ENCODE measurements at places on chromosomes 7 and 10. TPM values are rescaled to one million over a fixed set of nuclear protein-coding genes. Genes with fewer than 3 reads are reported as not detected.
A peak's percentile ranks its signal among the peaks of the same experiment; 100 is the strongest.

- no peak for DNase-seq
These were observed 44.8 kb upstream of the CPXM2 start for GRCh38 chr10:123936426-123936825.

DNA sequence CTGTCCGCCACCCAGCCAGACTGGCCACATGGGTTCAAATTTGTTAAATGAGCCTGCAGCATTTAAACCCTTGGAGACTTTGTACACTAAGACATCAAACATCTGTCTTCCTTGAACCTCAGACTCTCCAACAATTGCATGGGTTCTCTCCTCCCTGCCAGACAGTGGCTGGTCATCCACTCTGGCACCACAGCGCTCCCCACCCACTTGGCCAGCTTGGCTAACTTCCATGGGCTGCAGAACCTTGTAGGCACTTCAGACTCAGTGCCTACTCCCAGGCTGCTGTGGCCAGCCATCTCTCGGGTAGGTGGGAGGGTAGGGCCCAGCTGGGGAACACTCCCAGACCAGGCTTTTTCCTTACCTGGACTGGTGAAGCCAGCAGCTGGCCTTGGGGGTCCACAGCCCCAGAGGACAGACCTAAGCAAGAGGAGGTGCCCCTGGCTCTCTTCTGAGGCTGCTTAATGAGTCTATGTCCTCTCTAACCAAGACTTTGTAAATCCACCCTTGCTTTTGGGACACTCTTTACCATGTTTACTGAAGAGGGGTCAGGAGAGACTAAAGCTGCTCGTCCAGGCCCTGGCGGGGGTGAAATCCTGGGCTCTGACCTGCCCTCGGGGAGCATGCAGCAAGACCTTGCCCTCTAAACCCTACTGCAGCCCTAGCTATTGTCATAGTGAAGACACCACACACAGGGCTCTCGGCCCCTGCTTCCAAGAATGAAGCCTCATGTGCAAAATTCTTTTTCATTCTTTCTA, 82.7 kb downstream of the ARHGAP22 start:
- no peak for DNase-seq

The LRGUK gene
- total RNA-seq, result 0.05 TPM

GRCh38 chr10:98555021-98555619, 108.4 kb upstream of the HPS1 start:
- DNase-seq, result peak; percentile 24

DNA sequence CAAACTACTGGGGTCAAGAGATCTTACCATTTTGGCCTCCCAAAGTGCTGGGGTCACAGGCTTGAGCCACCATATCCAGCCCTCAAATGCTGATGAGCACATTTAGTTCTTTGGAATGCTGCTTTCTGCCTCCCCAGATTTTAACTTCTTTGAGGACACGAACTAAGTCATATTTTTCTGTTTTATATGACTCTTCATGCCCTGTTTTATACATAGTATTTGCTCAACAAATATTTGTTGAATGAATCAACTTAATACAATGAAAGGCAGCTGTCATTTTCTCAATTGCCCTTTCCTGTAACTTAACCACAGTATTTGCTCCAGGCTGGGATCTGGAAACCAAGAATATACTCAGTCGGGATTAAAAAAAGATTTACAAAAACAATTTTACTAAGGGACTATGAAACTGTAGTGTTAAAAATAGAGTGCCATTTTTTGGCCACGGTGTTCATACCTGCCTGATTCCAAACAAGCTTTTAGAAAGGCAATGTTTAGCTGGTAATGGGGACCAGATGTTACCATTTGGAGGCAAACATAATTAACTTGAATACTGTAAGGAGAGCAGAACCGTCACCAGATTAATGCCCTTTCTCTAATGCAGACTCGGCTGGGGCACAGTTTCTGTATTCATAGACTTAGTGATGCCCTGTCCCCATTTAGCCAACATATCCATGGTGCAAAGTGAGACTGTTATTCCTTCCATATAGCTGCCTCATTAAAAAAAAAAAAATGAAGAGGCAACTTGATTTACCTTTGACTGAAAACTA, 117.6 kb downstream of the NRP1 start:
- peak; percentile 71 for DNase-seq

DNA sequence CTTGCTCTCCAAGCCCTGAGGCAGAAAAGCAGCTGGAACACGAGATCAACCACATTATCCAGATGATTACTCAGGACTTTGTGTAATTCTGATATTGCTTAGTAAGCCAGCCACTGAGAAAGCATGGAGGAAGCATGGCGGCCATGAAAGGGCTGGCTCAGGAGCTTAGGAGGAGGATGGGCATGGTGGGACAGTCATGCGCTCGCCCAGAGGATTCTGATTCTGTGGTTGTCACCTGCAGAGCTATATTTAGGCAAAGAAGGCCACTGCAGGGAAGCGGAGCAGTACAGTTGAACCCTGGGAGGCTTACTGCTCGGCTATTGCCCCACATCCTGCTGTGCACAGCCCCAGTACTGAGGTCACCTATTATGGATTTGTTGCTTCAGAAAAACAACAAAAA, 128.8 kb upstream of the DNAJB12 start:
- no peak for DNase-seq

- DNase-seq, result no peak
These were observed 557.6 kb downstream of the PTPRN2 start for GRCh38 chr7:158030071-158030470.

DNA sequence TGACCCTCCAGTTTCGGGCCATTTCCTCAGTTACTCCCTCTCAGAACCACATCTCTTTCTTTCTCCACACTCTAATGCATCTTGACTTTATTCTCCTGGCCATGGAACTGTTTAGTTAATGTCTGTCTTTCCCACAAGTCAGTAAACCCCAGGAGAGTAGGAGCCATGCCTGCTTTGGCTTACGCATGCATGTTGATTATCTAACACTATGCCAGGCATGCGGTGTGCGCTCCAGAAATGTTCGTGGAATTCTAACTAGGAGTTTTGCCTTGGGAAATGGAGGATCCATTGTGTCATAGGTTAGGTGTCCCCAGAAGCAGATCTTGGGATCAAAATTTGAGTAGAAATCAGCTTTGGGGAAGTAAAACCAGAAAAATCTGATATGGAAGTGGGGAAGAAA, 308.9 kb downstream of the GRID1 start:
- no peak for DNase-seq

The CDH23 gene
- under 0.01 TPM for total RNA-seq

DNA sequence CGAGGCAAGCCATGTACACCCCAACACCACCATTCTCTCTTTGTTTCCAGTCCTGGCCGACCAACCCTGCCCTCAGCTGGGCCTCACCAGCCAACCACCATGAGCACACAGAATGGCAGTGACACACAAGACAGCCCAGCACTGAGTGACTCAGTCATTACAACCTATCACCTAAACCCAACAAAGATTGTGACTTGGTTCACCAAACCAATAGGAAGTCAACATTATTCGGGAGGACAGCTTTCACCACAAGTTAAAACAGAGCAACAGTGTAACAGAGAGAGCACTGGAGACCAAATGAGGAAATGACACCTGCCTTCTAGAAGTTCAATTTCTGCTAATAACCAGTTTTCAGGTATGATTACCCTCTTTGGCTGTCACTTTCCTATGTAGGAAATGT, 72.1 kb downstream of the DNMBP start:
- DNase-seq, result no peak

The AASS gene
- 44.5 TPM for total RNA-seq

The RHOBTB1 gene
- 45.6 TPM for total RNA-seq

DNA sequence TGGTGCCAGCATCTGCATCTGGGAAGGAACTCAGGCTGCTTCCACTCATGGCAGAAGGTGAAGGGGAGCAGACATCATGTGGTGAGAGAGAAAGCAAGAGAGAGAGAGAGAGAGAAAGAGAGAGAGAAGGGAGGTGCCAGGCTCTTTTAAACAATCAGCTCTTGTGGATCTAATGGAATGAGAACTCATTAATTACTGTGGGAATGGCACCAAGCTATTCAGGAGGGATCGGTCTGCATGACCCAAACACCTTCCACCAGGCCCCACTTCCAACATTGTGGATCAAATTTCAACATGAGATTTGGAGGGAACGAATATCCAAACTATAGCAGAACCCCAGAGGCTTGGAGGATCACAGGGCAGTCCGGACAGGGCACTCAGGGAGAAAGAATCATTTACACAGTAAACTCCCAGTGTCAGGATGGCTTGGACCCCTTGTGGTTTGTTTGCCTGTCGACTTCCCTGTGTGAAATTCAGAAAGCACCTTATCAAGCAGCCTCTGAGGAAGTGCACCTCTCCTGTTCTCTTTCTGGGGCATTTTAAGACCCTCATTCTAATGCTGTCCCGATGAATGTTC, 308.5 kb downstream of the REEP3 start:
- DNase-seq, result no peak

DNA sequence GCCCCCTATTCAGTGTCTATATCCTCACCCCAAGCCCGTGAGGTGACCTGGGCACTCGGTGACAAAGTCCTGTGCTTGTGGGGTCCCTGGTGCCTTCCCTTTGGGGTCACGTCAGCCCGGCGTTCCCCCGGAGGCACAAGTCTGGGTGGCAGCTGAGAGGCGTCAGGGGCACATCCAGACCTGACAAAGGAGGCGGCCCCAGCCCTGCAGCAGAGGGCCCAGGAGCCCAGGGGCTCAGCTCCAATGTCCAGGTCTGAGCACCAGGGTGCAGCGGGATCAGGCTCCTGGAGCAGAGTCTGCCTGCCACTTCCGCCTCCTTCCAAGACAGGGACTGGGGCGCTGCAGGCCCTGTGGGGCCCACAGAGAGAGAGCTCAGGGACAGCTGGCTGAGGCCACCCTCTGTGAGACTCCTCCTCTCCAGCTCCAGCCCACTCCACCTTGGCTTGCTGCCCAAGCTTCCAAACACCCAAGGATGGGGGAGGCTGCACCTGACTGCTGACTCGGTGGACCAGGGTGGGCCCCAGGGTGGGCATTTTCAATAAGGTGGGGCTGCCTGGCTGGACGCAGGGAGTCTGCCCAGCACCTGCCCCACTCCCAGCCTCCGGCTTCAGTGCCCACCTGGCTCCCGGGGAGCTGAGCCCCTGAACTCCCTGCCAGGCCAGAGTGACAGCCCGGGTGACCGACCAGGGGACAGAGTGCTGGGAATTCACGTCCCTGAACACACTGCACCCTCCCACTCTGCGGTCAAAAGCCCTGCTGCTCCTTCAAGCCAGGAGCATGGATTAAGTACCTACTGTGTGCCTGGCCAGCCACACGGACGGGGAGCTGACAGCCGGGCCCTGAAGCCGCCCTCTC, 1.0 kb upstream of the KNDC1 start:
- no peak for DNase-seq

GRCh38 chr10:91564026-91564425, 68.8 kb downstream of the PPP1R3C start:
- no peak for DNase-seq

DNA sequence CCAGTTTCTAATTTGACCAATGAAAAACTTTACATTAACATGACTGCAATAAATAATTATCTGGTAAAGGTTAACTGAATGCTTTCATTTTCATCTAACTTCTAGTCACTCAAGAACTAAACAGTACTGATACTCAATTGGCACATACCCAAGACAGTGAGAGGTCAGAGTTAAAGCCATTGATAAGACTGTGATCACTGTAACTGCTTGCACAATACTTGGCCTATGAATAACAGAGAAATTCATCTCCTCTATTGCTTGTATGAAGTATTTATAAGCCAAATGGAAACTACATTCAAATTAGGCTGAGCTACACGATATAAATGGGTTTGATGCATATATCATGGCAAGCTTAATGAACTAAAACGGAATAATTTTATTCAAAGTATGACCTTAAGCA, 43.0 kb downstream of the HERC4 start:
- no peak for DNase-seq

GRCh38 chr7:133568544-133568943, 315.7 kb downstream of the EXOC4 start:
- DNase-seq, result no peak

DNA sequence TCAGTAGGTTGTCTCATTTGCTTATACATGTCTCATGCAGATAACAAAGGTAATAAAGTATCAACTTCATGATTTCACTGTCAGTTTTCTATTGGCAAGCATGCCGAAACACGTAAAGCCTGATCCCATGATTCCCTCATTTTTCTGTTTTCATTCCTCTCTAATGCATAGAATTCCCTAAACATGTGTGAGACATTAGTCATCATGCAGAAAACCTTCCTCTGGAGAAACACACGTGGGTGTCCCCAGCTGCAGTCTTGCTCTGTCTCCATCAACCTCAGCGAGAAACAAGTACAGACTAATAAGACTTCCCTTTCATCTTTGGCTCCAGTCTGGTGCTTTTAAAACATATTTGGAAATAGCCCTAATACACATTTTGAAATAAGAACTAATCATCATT, 432.7 kb upstream of the VSTM2A start:
- DNase-seq, result no peak

GRCh38 chr7:143484119-143484518, 6.4 kb downstream of the TAS2R41 start:
- no peak for DNase-seq

- no peak for DNase-seq
These were observed 2.6 kb downstream of the FAM241B start for GRCh38 chr10:69632516-69633199.

The PRPS1L1 gene
- 0.14 TPM for total RNA-seq

GRCh38 chr10:114932945-114933344, 5.0 kb upstream of the TRUB1 start:
- no peak for DNase-seq

DNA sequence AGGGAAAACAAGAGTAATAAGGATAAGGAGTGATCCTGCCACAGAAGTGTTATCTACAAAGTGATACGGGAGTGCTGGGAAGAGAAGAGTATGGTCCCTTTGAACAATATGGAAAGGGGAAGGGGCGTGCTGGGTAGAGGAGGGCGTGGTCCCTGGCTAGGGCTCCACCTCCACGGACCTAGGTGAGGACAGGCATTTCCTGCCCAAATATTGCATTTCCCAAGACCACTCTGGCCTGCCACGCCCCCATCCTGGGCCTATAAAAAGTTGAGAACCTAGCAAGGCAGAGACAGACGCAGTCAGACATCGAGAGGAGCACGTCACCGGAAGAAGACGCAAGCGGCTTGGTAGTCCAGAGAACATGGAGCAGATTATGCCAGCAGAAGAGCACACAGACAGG, 22.8 kb downstream of the VSTM4 start:
- no peak for DNase-seq

DNA sequence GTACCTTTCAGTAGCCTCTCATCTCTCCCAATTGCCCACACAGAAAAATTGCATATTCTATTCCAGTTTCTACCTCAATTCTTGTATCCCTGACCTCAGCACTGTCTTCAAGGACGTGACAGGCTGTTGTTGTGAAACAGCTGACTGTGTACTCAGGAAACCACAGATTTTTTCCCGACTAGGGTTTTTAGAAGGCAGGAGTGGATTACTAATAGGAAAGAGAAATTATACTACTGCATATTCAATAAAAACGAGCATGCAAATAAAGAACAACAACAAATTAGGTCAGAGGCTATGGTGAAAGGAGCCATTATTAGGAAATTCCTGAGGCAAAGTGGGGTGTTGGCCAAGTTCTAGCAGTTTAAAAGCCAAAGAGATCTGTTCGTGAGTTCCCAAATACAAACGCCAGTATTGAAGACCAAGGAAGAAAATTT, 93.4 kb downstream of the DOCK4 start:
- DNase-seq, result peak; percentile 63

The FAM13C gene
- total RNA-seq, result 16.7 TPM

The HK1 gene
- 142 TPM for total RNA-seq

GRCh38 chr7:94530109-94530508, 20.5 kb downstream of the CASD1 start:
- DNase-seq, result no peak

- DNase-seq, result no peak
These were observed 116.5 kb downstream of the MARCHF5 start for GRCh38 chr10:92407305-92408016.

The TAS2R3 gene
- total RNA-seq, result 0.74 TPM

Data from dermis blood vessel endothelial cell (primary cell).